Ascending aorta (tissue), 2 donors: ENCODE measurements at places on chromosomes 5 and 9.

DNA sequence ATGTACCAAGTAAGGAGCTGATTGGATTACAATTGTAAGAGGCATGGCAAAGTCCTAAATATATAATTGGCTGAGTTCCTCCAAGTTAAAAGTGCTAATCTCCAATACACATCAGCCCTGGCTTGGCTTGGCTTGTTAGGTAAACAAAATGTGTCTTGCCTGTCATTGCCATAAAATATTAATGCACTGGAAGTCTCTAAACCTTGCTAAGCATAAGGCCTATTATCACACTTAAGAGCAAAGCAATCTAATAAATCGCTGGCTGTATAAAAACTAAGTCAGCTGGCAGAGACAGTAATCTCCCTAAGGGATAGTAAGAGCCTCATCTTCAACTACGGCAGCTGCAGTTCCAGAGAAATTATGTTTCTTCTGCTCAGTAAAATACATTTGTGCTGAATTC lies 418.6 kb upstream of the GRAMD2B start:
- DNase-seq, result no peak

DNA sequence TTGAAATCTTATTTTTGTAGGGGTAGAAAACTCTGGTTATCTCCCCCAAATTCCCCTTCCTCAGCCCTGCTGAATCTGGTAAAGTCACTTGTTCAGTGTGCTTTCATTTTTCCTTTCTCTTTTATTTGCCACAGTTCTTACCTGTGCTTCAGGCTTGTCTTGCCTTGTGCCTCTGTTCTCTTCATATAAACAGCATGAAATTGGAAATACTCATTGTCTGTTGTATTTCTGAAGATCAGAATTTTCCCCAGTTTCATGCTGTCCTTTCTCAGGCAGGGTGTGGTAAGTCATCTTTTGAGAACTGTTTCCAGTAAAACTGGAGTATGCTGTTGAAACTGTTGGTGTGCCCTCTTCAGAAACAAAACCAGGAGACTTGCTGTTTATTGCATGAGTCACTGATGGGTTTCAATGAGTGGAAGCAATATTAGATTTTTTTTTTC lies 7.0 kb downstream of the PAM start:
- no peak for DNase-seq

GRCh38 chr5:12522116-12522515 lies 617.9 kb upstream of the CTNND2 start:
- no peak for DNase-seq

- DNase-seq, result peak; percentile 47
These were observed 77.0 kb downstream of the CYFIP2 start for GRCh38 chr5:157342822-157343402.

GRCh38 chr5:61746831-61747575 lies 414.9 kb downstream of the ZSWIM6 start:
- no peak for DNase-seq

DNA sequence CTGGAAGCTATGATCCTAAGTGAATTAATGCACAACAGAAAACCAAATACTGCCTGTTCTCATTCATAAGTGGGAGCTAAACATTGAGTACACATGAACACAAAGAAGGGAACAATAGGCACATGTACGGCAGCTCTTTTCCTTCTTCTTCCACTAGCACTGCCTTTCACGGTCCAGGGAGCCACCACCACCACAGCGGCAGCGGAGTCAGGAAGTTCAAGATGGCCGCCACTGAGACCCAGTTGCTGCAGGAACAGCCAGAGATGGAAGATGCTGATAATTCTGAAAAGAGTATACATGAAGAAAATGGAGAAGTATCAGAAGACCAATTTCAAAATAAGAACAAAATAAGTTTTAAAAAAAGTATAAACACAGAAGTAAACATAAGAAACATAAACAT lies 39.5 kb upstream of the TNFSF15 start:
- no peak for DNase-seq

DNA sequence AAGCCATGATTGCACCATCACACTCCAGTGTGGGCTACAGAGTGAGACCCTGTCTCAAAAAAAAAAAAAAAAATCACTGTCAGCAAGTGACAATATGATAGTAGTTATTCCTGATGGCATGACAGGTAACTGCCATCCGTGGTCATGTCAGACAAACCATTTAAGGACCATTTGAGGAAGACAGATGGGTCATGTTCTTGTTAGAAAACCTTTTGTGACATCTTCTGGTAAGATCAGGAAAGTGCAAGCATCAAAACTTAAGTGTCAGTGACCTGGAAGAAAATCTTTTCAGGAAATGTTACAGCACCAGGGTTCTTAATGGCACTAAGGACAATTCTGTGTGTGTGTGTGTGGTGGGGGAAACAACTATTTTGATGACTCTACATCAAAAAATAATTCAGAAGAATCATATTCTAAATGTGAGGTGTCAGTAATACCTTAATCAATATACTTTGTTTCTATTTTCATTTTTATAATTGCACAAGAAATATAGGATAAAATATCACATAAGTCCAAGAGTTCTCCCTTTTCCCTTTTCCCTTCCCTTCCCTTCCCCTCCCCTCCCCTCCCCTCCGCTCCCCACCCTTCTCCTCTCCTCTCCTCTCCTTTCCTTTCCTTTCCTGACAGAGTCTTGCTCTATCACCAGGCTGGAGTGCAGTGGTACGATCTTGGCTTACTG lies 17.8 kb downstream of the SLC38A9 start:
- DNase-seq, result no peak

GRCh38 chr5:131318455-131318854 lies 54.6 kb downstream of the CDC42SE2 start:
- no peak for DNase-seq

DNA sequence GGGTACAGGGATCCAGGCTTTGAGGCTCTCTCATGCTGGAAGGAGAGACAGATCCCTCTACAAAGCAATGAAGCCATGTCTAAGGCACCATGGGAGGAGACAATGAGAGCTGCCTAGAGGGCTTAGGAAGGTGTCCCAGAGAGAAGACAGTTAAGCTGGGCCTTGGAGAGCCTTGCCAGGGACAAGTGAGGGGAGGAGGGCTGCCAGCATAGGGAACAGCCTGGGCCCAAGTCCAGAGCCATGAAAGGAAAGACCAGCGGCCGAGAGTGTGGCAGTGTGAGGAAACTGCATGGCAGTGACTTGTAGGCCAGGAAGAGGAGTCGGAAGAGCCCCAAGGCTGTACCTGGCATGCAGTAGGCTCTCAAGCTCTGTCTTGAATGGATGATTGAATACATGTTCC lies 88.5 kb downstream of the PSD2 start:
- DNase-seq, result no peak

- DNase-seq, result no peak
These were observed 123.5 kb downstream of the DEPDC1B start for GRCh38 chr5:60576425-60576824.

DNA sequence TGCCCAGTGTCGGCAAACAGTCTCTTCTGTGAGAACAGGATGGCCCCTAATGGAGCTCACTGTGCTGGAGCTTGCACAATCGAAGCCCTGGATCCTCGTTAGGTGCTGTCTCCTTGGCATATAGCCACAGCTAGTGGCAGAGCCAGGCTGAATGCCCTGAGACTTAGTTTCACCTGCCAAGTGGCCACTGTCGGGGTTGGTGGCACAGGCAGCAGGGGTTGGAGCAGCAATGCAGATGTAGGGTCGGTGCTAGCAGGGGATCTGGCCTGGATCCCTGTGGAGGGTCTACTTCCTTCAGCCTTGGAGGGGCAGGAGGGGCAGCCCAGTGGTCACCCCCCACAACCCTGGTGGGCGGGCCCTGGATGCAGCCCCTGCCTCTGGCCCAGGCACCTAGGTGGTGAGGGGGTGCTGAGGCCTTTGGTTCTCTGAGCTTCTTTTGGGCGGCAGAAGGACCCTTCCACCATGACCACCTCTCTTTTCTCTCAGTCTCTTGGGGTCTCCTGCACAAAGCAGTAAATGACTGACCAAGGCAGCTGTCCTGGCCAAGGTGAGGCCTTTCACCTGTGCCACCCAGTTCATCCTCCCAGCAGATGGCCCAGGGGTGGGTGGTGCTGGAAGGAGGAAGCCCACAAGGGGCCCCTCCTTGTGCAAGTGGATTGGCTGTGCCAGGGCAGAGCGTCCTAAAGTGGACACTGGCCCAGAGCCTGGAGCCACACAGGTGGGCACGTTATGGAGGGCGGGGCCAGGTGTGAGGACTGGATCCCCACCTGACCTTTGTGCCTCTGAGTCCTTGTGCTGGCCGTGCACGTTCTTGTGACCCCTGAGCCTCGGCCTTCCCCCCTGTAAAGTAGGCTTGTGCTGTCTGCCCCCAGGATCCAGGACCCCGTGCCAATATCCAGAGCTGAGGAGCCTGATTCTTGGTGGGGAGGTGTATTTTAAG lies 44.8 kb downstream of the PHF2 start:
- peak; percentile 37 for DNase-seq

- no peak for DNase-seq
These were observed 2.2 kb downstream of the FBXL7 start for GRCh38 chr5:15502208-15502607.

GRCh38 chr5:50766967-50767366 lies 100.5 kb downstream of the PARP8 start:
- no peak for DNase-seq
